Brain (organoid and tissue), 16 donors: ENCODE measurements at places on chromosomes 1 and 21. TPM values are rescaled to one million over a fixed set of nuclear protein-coding genes. Genes with fewer than 3 reads are reported as not detected.

Gene TNFRSF18
- polyA plus RNA-seq = 2.0 TPM

GRCh38 chr1:230596306-230596705 lies 46.0 kb upstream of the COG2 start:
- DNase-seq = no peak

DNA sequence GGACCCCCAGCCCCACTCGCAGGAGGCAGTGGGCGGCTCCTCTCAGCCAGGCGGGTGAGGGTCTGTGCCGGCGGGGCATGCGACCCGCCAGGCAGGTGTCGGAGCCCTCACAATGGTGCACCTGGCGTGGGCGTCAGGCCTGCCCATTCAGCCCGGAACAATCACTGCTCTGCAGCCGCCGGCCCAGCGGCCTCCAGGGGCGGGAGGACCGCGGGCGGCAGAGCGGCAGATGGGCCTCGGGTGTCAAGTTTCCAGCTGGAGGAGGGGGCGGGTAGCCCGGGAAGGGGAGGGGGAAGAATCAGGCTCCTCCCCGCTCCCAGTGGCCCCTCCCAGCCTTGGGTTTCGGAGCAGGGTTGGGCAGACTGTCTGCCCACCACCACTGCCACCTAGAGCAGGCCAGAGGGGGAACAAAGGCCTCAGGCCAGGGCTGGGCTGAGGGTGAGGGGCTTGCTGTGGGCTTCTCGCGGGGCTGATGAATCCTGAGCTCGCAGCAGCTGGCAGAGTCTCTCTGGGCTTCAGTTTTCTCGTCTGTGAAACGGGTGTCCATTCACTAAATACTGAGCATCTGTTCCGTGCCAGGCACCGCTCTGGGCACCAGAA lies 39.5 kb upstream of the CASZ1 start:
- DNase-seq = peak; percentile 73

Gene CD48
- 1.0 TPM for polyA plus RNA-seq

DNA sequence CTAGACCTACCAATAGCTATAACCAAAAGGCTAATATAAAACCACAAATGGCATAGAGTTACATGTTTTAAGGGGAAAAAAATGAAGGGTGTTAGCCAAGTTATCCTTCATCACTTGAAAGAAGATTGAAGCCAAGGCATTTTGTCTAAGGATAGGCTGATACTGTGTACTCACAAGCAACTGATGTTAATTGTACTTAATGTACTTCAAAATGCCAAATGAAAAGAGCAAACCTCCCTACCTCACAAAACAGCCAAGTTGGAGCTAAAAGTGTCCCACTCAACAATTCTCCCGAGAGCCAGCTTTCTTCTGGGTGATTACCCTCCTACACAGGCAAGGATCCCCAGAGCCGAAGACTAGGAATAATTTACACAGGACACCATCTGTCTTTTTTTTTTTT lies 4.4 kb upstream of the IGSF3 start:
- no peak for DNase-seq

Gene MSH4
- not detected for polyA plus RNA-seq

- DNase-seq = peak; percentile 58
These were observed 31.7 kb downstream of the PROX1 start for GRCh38 chr1:214019499-214019898.

Gene ADAMTS5
- 0.22 TPM for polyA plus RNA-seq

Gene NIBAN1
- polyA plus RNA-seq = 3.7 TPM

- no peak for DNase-seq
These were observed 6.2 kb downstream of the LIN9 start for GRCh38 chr1:226302731-226303130.

GRCh38 chr1:100580446-100580845 lies 42.5 kb downstream of the GPR88 start:
- no peak for DNase-seq

DNA sequence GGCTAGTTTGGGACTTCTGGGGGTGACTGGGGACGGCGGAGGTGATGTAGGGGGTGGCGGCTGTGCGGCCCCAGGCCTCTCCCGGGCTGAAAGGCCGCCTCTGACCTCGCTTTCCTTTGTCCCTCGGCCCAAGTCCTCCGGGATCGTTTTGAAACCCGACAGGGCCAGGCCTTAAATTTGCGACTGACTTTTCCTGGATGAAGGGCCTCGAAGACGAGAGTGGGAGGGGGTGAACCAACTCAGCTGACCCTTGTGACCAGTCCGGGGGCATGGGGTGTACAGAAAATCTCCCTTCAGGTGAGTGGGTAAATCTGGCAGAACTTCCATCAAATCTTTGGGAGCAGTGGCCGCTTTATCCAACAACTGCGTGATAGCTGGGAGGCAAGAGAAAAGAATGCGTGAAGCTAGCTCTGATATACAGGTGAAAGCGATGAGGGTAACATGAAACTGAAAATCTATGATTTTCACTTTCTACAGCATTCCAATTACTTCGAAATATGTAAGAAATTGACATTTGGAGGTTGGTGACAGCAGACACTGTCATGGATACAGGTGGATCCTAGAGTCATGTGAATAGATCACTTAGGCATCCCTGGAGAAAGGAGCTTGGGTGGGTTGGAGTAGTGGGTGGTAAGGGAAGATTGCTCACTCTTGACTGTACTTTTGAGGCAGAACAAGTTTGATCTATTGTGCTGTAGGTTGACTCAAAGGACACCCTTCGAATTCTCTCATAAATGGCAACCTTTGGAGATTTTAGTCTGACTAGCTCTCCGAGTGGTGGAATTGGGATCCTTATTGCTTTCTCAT lies 885 bp downstream of the AHCYL1 start:
- no peak for DNase-seq

Gene BARHL2
- polyA plus RNA-seq = 1.3 TPM

DNA sequence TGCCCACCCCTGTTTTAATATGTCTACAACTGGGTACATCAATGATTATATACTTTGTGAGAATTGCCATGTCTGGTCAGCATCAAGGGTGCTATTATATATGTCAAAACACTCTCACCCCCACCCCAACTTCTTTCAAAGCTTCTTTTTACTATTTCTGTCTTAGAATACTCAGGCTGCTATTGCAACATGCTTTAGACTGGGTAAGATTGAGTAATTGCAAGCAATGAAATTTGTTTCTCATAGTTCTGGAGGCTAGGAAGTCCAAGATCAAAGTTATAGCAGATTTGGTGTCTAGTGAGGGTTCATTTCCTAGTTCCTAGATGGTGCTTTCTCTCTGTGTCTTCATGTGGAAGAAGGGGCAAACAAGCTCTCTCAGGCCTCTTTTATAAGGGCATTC lies 100.5 kb upstream of the KCNK1 start:
- no peak for DNase-seq

Gene ADAMTS1
- polyA plus RNA-seq = 21.6 TPM

DNA sequence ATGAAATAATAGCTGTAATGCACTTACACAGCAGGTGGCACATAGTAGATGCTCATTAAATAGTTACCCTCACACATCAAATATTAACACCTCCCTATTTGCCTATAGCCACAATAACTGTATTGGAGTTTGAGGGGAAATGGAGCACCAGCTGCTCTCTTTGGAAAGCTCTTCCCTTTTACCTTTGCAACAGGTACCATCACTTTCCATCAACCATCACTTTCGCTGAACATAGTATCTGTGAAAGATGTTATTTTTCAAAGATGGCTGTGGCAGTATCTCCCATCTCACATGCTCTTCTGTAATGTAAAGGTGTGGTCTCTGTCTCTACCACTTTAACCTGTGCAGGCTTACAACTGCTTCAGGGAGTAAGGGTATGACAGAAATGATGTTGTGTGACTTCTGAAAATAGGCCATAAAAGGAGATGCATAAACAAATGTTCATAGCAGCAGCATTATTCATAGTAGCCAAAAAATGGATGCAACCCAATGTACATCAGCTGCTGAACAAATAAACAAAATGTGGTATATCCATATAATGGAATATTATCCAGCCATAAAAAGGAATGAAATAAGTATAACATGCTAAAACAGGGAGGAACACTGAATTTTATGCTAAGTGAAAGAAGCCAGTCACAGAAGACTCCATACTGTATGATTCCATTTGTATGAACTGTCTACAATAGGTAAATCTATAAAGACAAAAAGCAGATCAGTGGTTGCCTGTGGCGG lies 288.3 kb downstream of the AKT3 start:
- no peak for DNase-seq

Gene S100A12
- 1.1 TPM for polyA plus RNA-seq

Gene LRRC71
- polyA plus RNA-seq = not detected

DNA sequence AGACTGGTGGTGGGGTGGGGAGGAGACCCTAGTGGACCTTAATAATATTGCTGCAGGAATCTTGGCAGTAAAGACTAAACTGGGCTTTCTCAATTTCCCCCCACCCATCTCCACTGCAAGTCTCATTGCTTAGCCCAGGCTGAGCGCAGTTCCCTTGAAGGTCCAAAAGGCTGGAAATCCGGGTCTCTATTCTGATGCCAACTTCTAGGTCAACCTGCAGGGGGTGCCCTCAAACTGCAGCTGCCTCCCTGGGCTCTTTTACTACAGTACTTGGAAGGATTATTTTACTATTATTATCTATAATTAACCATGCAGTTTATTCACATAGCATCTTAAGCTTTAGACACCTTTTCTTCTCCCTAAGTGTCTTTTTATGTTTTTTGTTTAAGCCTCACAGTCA lies 85.4 kb upstream of the WARS2 start:
- DNase-seq = no peak

- peak; percentile 71 for DNase-seq
These were observed 30.2 kb downstream of the PRDX6 start for GRCh38 chr1:173507205-173507846.
